HTR-8/SVneo (cell line): ENCODE measurements at places on chromosomes 2 and 18.

DNA sequence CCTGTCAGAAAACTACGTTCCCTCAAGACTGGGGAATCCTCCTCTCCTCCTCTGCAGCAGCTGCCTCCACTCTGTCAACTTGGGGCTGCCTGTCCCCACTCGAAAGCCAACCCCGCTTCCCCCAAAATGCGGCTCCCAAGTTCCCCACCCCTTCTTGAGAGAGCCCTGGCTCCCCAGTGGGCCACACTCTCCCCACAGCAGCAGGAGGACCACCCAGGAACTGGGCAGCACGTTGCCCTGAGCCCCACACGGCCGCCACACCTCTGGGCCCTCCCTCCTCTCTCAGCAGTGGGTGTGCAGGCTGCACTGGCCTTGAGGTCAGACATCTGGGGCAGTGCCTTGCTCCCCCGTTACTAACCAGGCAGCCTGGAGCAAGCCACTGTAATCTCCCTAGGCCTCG is 9.6 kb upstream of the TEX51 start:
- DNase-seq, result no peak

GRCh38 chr18:5103286-5103685 is 93.8 kb downstream of the AKAIN1 start:
- DNase-seq, result no peak

DNA sequence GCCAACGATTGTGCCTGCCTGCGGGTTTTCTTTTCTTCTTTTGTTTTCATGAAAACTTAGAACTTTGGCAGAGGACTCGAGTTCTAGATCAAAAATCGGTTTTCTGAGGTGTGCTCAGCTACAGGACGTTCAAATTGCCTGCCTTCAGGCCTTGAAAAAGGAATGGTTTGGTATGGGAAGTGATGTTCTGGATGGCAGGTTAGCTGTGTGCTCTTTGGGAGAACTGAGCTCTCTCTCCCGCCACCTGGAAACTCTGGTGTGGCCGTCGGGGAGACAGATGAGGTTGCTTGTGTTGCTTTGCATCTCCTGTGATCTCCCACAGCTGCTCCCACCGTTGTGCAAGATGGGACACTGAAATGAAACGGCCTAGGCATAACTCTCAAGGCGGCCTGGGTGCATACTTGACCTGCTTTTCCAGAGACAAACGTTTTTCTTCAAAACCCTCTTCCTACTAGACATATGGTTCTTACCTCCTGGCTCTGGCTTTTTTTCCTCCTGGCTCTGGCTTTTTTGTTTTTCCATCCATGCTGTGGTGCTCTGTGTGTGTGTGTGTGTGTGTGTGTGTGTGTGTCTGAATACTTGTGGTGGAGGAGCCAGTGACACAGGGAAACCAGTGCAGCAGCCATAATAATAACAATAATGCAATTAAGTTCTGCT is 2.0 kb downstream of the FMNL2 start:
- peak; percentile 8 for DNase-seq

GRCh38 chr2:309148-309953 is 21.5 kb upstream of the ALKAL2 start:
- no peak for DNase-seq

DNA sequence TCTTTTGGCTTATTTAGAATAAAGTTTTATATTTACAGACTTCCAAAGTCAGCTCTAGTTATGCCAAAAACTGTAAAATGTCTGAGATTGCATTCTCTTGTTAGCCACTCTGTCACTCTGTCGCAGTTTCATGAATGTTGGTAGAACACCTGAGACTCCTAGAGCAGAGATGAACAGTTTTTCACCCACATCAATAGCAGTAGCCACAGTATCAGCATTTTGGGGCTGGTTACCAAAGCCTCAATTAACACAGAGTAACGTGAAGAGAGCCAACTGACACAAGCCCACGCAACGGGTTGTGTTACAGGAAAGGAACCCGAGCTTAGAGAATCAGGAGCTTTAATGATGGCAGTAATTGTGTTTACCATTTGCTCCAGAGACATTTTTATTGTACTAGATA is 443.0 kb upstream of the SLC39A10 start:
- DNase-seq, result no peak

GRCh38 chr2:128236491-128237035 is 82.1 kb downstream of the HS6ST1 start:
- DNase-seq, result no peak

- peak; percentile 41 for DNase-seq
Observed at GRCh38 chr2:233857511-233858141, 3.3 kb upstream of the HJURP start.

DNA sequence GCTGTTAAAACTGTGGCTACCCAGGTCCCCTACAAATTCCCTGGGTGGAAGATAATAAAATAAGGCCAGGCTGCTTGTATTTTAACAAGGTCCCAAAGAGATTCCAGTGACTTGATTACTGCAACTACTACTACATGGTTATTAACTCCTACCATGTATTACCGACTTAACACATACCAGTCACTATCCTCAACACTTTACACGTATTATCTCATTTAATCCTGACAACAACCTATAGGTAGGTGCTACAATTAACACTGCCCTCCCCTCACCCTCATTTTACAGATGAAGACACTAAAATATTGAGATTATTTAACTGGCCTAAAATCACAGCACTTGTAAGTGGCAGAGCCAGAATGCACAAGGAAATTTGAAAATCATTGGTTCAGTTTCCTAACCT is 5.4 kb downstream of the CLASP1 start:
- no peak for DNase-seq

GRCh38 chr2:173860082-173860481 is 105.1 kb downstream of the SP3 start:
- no peak for DNase-seq

DNA sequence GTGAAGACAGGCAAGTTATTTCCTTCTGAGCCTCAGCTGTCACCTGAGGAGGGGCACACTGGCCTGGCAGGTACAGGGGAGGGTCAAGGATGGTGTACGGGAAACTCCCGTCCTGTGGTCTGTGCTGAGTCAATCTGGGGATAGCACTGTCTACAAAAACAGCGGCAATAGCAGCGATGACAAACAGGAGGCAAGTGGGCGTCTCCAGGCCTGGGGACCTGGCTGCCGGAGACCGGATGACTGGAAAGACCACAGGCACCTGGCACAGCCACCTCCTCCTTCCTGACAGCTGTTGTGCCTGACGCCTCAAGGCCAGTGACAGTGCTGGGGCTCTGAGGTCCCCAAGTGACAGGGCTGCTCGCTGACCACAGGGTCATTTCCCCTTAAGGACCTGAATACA is 202.1 kb upstream of the HS6ST1 start:
- no peak for DNase-seq

DNA sequence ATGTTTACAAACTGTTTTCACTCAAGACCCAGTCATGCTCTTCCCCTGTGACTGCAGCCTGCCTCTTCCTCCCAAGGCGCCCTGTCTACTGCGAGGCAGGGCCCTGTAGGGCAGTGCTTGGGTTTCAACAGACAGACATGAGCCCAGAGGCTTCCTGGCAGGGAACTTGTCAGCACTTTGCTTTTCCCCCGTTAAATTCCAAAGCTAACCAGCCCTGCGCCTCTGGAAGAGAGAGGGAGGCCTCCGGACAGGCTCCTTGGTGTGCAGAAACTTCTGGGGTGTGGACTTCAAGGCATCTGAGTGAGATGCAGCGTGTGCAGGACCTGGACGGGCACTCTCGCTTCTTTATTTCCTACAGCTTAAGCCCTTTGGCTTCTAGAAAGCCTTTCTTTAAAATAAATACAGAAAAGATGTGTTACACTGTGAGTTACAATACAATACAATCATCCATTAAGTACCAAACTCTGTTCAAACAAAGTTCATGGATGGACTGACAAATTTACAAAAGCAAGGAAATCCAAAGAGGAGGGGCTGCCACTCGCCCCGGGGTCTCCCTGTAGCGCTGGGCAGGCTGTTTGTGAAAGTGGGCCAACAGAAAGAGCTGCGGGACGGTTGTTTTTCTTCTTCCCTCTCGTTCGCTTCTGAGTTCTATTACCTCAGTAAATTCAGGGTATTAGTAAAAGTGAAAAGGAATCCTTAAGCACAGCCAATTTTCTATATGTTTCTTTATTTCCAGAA is 8.8 kb upstream of the ZNF516 start:
- DNase-seq, result no peak

DNA sequence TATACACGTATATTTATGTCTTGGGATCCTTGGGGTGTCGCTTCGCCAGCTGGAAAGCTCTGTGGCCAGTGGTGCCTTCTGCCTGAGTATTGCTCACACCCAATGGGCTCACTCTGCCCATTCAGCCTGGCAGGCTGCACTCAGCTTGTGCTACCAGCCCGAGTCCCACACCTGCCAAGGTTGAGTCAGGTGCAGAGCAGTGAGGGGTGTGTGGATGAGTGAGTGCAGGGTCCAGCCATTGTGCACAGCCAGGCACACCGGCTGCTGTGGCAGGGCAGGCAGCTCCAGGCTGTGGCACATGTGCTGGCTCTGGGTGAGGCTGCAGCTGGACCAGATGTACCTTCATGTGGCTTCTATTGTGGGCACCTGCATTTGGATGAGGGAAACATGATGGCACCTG is 496.9 kb upstream of the LINC00305 start:
- no peak for DNase-seq

DNA sequence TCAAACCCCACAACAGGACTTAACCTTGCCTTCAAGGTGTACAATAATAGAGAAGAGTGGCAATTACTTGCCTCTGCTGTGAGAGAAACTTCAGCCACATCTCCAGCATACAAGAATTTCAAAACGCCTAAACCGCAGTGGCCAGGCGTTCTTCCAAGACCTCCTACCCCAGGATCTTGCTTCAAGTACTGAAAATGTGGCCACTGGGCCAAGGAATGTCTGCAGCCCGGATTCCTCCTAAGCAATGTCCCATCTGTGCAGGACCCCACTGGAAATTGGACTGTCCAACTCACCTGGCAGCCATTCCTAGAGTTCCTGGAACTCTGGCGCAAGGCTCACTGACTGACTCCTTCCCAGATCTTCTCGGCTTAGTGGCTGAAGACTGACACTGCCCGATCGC is 2.8 kb upstream of the CYB5A start:
- no peak for DNase-seq

DNA sequence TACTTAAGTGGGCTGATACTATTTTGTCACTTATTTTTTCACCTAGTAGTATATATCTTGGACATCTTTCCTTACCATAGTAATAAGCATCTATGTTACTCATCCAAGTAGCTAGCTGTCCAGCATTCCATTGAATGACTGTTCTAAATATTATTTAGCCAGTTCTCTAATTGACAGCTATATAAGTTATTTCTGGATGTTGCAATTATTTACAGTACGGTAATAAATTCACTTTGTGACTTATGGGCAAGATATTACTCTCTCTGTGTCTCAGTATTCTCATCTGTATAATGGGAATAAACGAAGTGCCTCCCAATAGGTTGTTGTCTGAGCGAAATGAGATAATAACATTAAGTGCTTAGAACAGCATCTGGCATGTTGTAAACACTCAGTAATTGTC is 46.6 kb upstream of the AGAP1 start:
- DNase-seq, result no peak

- no peak for DNase-seq
Observed at GRCh38 chr2:35391736-35392442, 963.7 kb upstream of the CRIM1 start.

GRCh38 chr2:217614498-217614897 is 388.3 kb downstream of the TNS1 start:
- DNase-seq, result no peak

- DNase-seq, result peak; percentile 32
Observed at GRCh38 chr2:47015206-47015605, 99.6 kb upstream of the MCFD2 start.

- DNase-seq, result no peak
Observed at GRCh38 chr2:161136696-161137324, 23.4 kb upstream of the TANK start.

DNA sequence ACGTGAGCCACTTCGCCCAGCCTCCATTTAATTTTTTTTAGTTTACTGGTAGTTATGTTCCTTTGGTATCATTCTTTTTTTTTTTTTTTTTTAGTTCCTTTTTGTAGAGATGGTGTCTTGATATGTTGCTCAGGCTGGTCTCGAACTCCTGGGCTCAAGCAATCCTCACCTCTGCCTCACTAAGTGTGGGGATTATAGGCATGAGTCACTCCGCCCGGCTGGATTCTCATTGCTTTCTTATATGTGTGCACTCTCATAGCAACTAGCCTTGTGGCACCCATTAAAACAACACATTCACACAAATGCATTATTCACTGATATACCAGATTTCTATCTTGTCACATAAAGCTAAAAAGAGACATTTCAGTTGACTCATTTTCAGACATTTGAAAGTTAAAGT is 4.2 kb downstream of the TTC27 start:
- no peak for DNase-seq

GRCh38 chr2:111121028-111121827 is 514 bp downstream of the BCL2L11 start:
- DNase-seq, result no peak

GRCh38 chr2:216024779-216025336 is 11.5 kb upstream of the MREG start:
- no peak for DNase-seq

GRCh38 chr2:213751446-213751845 is 467.2 kb downstream of the SPAG16 start:
- DNase-seq, result no peak

GRCh38 chr2:200403814-200404213 is 97.3 kb downstream of the SPATS2L start:
- DNase-seq, result no peak

DNA sequence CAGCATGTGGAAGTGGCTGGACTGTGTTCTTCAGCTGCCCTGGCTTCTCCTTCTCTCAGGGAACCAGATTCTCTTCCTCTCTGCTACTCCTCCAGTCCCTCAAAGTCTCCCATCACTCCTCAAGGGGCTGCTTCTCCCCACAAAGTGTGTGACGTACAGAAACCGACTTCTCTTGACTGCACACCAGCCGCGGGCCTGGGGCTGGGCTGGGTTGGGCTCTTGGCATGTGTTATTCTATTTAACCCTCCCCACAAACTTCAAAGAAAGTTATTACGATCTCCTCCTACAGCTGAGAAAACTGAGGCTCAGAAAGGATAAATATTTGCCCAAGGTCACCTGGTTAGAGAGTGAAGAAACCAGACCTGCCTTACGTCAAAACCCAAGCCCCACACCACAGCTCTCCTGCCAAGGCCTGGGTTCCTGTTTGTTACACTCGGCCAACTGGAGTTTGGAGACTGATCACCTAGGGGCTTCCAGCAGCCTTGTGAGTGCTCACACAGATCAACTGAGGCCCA is 269.0 kb downstream of the TFCP2L1 start:
- DNase-seq, result no peak

DNA sequence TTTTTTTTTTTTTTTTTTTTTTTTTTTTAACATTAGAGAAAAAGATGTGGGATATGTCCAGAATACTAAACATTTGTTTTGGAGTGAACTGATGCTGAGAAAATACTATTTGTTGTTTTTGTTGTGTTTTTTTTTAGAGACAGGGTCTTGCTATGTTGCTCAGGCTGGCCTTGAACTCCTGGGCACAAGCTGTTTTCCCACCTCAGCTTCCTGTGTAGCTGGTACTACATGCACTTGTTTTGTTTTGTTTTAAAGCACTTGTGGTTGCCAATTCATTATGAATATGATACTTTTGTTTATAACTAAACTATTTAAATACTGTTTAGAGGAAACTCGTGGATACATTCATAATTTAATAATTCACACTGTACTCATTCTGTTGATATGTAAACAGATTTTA is 33.4 kb upstream of the DYSF start:
- DNase-seq, result no peak

- no peak for DNase-seq
Observed at GRCh38 chr2:239629926-239630617, 229.3 kb upstream of the HDAC4 start.
